ENCODE measurements at places on chromosomes 1 and 21.
A peak's percentile ranks its signal among the peaks of the same experiment; 100 is the strongest.

GRCh38 chr21:26835027-26835713 lies 10.0 kb downstream of the ADAMTS1 start:
- peak; percentile 8 for DNase-seq

GRCh38 chr1:205422993-205423642 lies 1.3 kb upstream of the LEMD1 start:
- no peak for DNase-seq

GRCh38 chr21:45582128-45582527 lies 39.9 kb upstream of the SLC19A1 start:
- no peak for DNase-seq

- DNase-seq: no peak
Observed at GRCh38 chr1:92929461-92929860, 31.8 kb downstream of the DIPK1A start.

DNA sequence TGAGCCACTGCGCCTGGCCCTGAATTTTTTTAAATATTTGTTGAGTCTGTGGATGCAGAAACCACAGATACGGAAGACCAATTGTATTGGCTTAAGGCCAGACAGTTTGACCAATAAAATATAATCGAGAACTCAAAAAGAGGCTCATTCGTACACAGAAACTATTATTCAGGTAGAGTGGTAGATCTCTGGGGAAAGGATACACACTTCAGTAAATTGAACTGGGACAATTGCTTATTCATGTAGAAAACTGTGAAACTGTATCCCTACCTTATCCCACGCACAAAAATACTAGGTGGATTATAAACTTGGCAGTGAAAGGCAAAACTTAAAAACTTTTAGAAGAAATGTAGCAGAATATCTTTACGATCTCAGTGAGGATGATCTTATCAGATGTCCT lies 25.0 kb upstream of the SHE start:
- DNase-seq: no peak

GRCh38 chr1:9721606-9722377 lies 70.3 kb downstream of the PIK3CD start:
- peak; percentile 3 for DNase-seq

GRCh38 chr1:187433598-187433997 lies 604.8 kb downstream of the PLA2G4A start:
- no peak for DNase-seq

GRCh38 chr1:246108278-246108925 lies 398.7 kb downstream of the SMYD3 start:
- no peak for DNase-seq

GRCh38 chr1:112454316-112454715 lies 54.4 kb upstream of the WNT2B start:
- no peak for DNase-seq

All from Kasumi-1 (cell line).